ENCODE measurements at places on chromosomes 12 and 14.

DNA sequence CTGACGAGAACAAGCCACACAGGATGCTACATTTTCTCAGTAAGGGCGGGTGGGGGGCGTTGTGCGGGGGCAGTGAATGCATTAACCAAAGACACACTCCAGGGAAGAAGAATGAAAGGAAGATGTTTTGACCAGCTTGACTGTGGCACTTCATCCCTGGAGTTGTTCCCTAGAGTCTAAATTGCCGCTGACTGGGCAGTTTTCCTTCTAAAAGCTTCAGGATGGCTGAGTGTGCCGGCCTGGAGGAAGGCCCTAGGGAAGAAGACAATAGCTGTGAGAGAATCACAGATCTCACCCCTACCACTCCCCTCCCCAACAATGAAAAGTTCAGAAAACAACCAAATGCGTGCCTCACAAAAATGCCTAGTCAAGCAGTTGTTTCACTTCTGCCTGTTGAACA lies 67.2 kb downstream of the NKX2-1 start:
- DNase-seq: peak; percentile 96

DNA sequence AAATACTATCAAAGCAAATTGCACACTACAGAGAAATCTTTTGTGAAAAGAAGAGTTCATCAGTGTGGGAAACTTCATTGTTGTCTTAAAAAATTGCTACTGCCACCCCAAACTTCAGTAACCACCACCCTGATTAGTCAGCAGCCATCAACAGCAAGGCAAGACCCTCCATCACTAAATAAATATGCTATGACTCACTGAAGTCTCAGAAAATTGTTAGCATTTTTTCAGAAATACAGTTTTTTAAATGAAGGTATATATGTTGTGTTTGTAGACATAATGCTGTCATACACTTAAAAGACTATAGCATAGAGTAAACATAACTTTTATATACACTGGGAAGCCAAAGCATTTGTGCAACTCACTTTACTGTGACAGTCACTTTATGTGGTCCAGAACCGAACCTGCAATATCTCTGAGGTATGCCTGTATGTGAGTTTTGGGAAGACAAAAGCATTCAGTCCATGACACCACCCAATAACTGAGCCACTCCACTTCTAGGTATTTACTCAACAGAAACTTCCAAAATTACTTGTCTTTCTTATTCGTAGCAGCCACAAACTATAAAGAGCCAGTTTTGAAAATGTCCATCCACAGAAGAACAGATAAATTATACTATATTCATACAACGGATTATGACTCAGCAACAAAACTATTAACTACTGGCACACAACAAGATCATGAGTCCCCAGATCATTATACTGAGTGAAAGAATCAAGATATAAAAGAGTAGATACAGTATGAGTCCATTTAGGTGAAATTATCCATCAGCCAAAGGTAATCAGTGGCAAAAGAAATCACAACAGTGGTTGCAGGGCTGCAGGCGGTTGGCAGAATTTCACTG lies 649.6 kb downstream of the BCL11B start:
- DNase-seq: no peak

DNA sequence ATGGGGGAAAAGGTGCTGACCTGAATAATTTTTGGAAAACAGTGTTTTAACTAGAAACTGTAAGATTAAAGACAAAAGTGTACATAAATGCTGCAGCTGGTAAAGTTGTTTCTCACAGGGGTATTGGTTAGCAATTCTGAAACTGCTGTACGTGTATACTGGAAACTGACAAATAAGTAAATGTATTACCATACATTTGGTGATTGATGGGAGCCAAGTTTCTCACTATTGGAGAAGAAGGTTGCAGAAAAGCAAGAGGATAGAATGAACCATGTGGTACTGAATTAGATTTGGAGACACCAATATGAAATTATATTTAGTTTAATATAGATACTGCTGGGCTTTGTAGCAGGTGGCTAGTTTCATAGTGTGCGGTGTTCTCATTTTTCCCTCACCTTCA lies 19.6 kb upstream of the FBXO33 start:
- no peak for DNase-seq

- DNase-seq: no peak
These were observed 31.2 kb upstream of the VPS33A start for GRCh38 chr12:122297494-122297893.

DNA sequence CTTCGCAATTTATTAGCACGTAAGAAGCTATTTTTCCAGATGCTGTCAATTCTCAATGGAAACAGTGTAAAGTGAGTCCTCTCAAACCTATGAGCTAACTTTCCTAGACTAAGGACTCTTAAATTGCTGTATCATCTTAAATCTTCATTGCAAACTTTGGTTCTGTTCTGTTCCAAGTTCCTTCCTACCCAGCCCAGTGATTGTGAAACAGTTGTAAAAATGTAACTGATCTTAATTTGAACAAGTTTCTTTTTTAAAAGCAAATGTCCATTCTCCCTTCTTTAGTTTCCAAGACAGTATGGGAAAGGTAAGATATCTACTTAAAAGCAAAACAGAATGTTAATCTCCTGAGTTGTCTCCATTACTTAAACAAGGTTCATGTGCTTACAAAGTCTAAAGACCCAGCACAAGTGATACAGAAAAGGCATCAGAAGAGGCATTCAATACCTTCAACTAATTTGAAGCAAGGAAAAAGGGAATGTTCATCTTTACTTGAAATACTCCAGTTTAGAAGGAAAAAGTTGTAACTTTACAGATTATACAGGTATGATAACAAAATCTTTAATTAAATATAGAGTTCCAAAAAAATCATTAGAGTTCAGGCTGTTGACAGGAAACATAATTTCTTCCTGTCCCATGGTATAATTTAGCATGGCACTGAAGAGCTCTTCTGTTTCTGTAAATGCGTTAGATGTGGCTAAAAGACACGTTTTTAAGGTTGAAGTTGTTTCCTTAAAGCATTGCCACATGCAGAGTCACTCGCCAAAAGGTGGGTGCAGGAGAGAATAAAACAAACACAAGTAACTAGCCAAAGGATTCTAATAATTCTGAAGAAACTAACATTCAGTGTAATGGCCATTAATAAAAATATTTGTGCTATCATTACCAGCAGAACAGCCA lies 101.5 kb upstream of the USP15 start:
- DNase-seq: no peak

GRCh38 chr12:108611884-108612415 lies 14.1 kb upstream of the TMEM119 start:
- no peak for DNase-seq

DNA sequence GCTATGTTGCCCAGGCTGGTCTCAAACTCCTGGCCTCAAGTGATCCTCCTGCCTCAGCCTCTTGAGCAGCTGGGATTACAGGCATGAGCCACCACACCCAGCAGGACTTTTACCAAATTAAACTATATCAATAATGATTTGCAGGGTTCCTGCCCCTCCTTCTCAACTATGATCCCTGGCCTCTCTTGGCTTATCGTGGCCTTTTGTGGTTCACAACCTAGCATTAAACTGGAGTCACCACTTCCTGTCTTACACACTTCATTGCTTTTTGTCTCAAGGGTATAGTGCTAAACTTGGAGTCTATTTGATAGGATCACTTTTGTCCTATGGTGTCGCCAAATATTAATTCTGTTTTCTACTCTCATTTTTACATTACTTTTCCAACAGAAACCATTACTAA lies 64.5 kb downstream of the SEC23A start:
- DNase-seq: no peak

DNA sequence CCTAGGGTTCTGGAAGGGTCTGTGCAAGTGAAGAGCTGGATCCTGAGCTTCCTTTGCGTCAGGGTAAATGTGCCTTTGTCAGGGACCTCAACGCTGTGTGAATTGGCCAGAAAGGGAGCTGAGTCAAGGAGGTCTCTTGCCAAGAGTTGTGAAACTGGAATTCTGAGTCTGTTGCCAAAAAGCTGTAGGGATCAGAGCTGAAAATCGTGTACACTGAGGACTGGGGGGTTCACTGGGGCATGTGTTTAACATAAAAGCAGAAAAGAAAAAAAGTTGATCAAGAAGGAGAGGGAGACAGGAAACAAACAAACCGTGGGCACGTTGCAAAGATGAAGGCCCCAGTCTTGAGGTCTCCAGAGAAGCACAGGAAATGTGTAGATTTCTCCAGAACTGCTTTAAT lies 1081.5 kb downstream of the VRK1 start:
- no peak for DNase-seq

DNA sequence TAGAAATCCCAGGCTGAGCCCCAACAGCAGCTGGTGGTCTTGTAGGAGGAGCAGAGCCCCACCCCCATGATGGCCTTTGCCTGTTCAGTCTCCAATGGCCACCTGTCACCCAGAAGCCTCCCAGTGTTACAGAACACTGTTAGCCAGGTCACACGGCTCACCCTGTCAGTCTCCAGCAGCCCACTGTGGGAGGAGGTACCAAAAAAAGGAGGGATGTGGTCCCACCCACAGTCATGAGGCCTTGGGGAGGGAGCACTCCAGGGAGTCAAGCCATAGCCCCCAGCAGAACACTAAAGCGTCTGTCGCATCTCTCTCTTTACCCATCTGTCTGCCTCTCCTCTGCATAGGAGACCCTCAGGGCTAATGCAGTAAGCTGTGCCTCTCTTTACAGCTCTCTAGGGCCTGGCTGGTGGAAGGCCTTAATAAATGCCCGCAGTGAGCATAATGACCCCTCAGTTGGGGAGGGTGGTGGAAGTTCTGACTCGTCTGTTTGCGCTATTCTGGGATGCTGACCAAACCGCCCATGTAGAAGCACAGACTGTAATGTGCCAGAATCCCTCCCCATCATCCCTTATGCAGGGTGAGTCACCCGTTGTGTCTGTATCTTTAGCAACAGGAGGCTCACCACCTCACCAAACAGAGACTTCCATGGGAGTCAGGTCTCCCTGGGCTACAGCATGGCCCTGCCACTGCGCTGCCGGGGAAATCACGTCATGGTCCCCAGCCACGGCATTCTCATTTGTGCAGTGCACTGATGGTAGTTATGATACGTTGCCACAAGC lies 14.6 kb downstream of the C14orf132 start:
- peak; percentile 78 for DNase-seq

- DNase-seq: no peak
These were observed 129.6 kb upstream of the IGF1 start for GRCh38 chr12:102609996-102610395.

DNA sequence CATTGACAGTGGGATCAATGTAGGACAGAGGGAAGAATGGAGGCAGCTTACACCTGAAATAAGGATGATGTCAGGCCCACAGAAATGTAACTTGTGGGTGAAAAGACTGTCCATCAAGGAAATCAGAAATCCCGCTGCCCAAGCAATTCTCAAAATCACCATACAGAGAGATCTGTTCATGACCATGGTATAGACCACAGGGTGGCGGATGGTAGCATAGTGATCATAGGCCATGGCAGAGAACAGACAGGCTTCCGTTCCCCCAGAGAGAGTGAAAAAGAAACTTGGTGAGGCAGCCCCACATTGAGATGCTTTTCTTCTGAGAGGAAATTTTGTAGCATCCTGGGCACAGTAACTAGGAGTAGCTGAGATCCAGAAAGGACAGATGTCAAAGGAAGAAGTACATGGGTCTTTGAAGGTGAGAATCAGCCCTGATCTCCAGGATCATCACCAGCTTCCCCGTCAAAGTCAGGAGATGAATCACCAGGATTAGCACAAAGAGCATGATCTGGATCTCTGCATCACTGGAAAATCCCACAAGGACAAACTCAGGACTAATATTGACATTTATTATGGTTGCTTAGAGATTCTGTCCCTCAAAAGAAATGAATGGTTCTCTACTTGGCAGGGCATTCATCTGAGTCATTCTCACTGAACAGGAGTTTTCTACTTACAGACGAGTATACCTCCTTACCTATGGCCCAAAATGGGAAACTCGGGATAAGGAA lies 5.5 kb upstream of the ZNF641 start:
- DNase-seq: no peak
